SJCRH30 (cell line): ENCODE measurements at places on chromosomes 5 and 9.
A peak's percentile ranks its signal among the peaks of the same experiment; 100 is the strongest.

DNA sequence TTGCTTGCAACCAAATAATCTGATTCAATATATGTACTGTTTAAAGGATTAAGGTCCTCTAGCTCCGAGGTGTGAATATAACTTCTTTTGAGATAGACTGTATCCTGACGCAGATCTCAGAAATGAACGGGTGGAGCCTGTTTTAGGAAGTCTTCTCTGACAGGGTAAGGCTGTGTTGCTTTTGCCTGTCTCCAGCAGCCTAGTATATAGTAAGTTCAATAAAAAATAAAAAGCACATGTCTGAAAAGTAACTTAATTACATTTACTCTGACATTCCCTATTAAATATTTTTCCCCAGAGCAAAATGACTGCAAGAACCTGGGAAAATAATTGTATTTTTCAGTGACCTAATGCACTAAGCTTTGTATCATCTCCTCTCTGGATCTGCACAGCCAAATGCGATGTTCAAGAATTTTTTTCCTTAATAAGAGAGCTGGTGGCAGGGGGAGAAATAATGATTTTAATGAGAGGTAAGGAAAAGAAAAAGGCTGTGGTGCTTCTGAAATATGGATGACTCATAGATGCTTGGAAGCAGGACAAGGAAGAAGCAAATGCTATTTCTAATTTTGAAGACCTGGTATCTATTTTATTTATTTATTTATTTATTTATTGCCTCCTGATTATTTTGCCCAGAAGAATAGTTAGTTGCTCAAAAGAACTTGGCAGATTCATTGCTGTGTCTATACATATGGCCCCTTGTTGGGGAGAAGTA is 7.3 kb downstream of the PPP3R2 start:
- H3K4me1 ChIP-seq = no peaks in the 10 kb centered on the region
- no peak for DNase-seq
- no peak overlapping the region for H3K4me3 ChIP-seq
- H3K27me3 ChIP-seq = 0 out of 2 replicates have a peak, but pooled peaks cover 6% of the 10 kb centered on the region
- no peaks in the 10 kb centered on the region for H3K36me3 ChIP-seq

GRCh38 chr9:95084254-95084934 is 233.1 kb downstream of the FANCC start:
- peaks cover 33% of the 10 kb centered on the region for H3K4me1 ChIP-seq
- H3K36me3 ChIP-seq = peaks cover 61% of the 10 kb centered on the region
- no peaks in the 10 kb centered on the region for H3K27me3 ChIP-seq
- H3K4me3 ChIP-seq = no peak overlapping the region
- DNase-seq = no peak

- no peak overlapping the region for H3K4me3 ChIP-seq
- H3K27ac ChIP-seq = no peak overlapping the region
- no peak for DNase-seq
- no peaks in the 10 kb centered on the region for H3K4me1 ChIP-seq
Observed at GRCh38 chr5:130715541-130715940, 449.5 kb downstream of the HINT1 start.

GRCh38 chr9:84300271-84300670 is 40.3 kb downstream of the SLC28A3 start:
- no peak overlapping the region for H3K27ac ChIP-seq
- no peak overlapping the region for H3K4me3 ChIP-seq
- H3K4me1 ChIP-seq = no peaks in the 10 kb centered on the region
- H3K36me3 ChIP-seq = no peaks in the 10 kb centered on the region

- H3K36me3 ChIP-seq = no peaks in the 10 kb centered on the region
- no peak overlapping the region for H3K4me3 ChIP-seq
- H3K27ac ChIP-seq = no peak overlapping the region
- no peak for DNase-seq
- H3K4me1 ChIP-seq = no peaks in the 10 kb centered on the region
Observed at GRCh38 chr9:89430995-89431394, 66.9 kb downstream of the SEMA4D start.

DNA sequence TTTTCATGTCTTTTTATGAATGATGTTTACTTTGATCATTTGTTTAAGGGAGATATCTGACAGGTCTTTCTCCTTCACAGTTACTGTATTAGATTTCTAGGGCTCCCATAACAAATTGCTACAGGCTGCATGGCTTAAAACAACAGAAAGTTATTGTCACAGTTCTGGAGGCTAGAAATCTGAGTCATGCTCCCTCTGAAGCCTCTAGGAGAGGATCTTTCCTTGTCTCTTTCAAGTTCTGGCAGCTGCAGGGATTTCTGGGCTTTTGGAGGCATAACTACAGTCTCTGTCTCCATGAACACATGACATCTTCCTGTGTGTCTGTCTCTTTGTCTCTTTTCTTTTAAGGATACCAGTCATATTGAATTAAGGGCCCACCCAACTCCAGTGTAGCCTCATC is 557.3 kb upstream of the SEMA6A start:
- H3K4me3 ChIP-seq = no peak overlapping the region
- peak overlapping the region; percentile 83 for H3K27ac ChIP-seq
- no peaks in the 10 kb centered on the region for H3K36me3 ChIP-seq
- peaks cover 27% of the 10 kb centered on the region for H3K4me1 ChIP-seq
- H3K27me3 ChIP-seq = no peaks in the 10 kb centered on the region
- peak; percentile 96 for DNase-seq

- no peaks in the 10 kb centered on the region for H3K27me3 ChIP-seq
- H3K27ac ChIP-seq = no peak overlapping the region
- H3K4me1 ChIP-seq = peaks cover 13% of the 10 kb centered on the region
- DNase-seq = no peak
- H3K4me3 ChIP-seq = no peak overlapping the region
- no peaks in the 10 kb centered on the region for H3K36me3 ChIP-seq
Observed at GRCh38 chr5:170525470-170526211, 21.8 kb downstream of the KCNIP1 start.

GRCh38 chr5:142151436-142152383 is 43.1 kb downstream of the NDFIP1 start:
- H3K27me3 ChIP-seq = no peaks in the 10 kb centered on the region
- H3K4me3 ChIP-seq = no peak overlapping the region
- peak; percentile 63 for DNase-seq

DNA sequence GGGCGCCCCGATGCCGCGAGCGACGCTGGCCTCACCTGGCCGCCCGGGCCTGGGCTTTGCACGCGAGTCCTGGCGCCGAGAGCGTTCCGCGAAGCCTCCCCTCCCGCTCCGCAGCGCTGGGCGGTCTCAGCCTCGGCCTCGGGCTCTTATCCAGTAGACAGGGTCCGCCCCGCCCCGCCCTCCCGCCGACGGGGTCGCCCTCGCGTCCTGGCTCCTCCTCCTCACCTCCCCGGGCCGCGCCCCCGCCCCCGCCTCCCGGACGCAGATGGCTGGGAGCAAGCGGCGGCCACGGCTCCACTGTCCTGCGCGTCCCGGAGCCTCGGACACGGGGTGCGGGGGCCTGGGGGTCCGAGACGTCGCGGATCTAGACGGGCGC is at the start of gene SLC6A3:
TSS of gene SLC6A3 (minus strand) at position 128 of the 376 bp plus-strand sequence. CDS start 2,243 bp downstream, outside the sequence.
- no peaks in the 10 kb centered on the region for H3K36me3 ChIP-seq
- no peak within 1 kb of the TSS for H3K27ac ChIP-seq
- H3K27me3 ChIP-seq = no peaks in the 10 kb centered on the region

- no peak for DNase-seq
- no peaks in the 10 kb centered on the region for H3K4me1 ChIP-seq
- peaks cover 6% of the 10 kb centered on the region; the same call in 1 of the 2 replicates for H3K36me3 ChIP-seq
- no peak overlapping the region for H3K27ac ChIP-seq
- H3K4me3 ChIP-seq = no peak overlapping the region
- no peaks in the 10 kb centered on the region for H3K27me3 ChIP-seq
Observed at GRCh38 chr5:154301726-154302125, 111.2 kb downstream of the GALNT10 start.

- no peaks in the 10 kb centered on the region for H3K36me3 ChIP-seq
- no peak overlapping the region for H3K4me3 ChIP-seq
- no peak for DNase-seq
- H3K27ac ChIP-seq = no peak overlapping the region
- no peaks in the 10 kb centered on the region for H3K27me3 ChIP-seq
Observed at GRCh38 chr5:111998871-111999270, 241.9 kb upstream of the NREP start.

DNA sequence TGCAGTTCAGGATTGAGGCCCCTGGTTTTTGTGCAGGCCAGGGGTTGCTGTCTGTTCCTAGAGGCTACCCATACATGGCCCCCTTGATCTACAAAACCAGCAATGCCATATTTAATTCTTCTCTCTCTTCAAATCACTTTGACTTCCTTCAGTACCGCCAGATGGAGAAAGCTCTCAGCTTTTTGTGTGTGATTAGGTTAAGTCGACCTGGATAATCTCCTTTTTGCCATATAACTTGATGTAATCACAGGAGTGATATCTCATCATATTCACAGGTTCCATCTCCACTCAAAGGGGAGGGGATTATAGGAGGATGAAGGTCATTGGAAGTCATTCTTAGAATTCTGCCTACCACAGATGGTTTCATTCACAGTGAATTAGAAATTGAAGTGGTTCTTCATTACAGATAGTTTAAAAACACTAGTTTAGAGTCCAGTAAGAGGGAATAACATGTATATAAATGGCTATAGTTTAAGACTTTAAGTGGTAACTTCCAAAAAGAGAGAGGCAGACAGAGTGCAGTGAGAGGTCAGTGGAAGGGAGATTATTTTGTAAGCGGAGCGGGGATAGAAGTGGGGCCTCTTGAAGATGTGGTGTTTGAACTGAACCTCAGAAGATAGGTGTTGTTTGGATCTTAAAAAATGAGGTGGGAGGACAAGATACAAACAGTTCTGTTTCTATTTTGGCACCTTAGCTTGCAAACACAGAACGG is 85.9 kb downstream of the GALNT10 start:
- no peak overlapping the region for H3K4me3 ChIP-seq
- H3K4me1 ChIP-seq = peaks cover 41% of the 10 kb centered on the region
- no peaks in the 10 kb centered on the region for H3K36me3 ChIP-seq
- no peak overlapping the region for H3K27ac ChIP-seq
